Activated T-cell treated with anti-CD3 and anti-CD28 coated beads, Interleukin-2, amount 50 U/mL, for 4 hours (primary cell): ENCODE measurements at places on chromosomes 13 and 19. TPM values are rescaled to one million over a fixed set of nuclear protein-coding genes. Genes with fewer than 3 reads are reported as not detected.

Gene CPB2
- 0.21 TPM for total RNA-seq

Gene GPR18
- 3.9 TPM for total RNA-seq

Gene CLDND2
- total RNA-seq: 3.8 TPM

Gene CD33
- 0.11 TPM for total RNA-seq

DNA sequence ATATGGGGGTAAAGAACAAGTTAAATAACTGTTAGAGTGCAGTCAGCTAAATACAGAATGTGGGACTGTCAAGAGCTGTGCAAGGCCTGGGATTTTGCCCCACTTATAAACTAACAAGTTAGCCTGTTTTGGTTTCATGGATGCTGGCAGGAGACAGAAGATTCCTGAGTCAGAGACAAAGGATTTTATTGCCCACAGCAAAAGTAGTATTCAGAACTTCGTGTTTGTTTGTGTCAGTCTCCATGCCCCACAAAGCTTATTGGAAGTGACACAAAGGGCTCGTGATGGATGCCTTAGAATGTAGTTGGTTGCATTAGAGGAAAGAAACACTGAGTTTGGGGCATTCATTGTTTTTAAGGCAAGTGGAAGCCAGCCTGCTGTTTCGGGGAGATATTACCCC, 22.2 kb upstream of the SPRYD7 start:
- no peak for DNase-seq

DNA sequence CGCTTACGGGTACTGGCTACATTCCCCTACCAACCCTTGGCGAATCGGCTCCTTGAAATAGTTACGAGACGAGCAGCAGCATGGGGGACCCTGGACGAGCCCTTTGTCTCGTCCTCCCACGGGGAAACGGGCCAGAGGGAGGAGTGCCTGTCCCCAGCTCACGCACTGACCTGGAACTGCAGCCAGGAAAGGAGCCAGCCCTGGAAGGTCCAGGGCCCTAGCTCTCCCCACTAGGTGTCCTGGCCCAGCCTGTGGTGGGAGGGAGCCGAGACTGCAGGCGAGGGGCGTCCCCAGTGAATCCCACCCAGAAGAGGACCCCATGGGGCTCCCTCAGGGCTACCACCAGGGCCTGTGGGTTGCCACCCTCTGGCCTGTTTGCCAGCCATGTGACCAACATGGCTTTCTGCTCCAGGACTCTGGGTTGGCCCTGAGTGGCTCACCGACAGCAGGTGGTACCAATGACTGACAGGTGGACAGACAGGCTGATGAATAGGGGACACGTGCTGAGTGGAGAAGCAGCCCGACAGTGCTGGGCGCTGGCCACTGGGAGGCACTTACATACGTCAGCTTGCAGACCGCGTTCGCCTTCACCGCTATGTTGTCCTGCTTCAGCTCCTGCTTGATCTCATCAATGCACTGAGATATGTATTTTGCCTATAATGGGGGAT, 13.2 kb downstream of the AP3D1 start:
- DNase-seq: no peak

- DNase-seq: no peak
Measured at GRCh38 chr13:94864474-94864873, 152.1 kb upstream of the SOX21 start.

- no peak for DNase-seq
Measured at GRCh38 chr13:51068501-51068900, 42.6 kb downstream of the C13orf42 start.

- no peak for DNase-seq
Measured at GRCh38 chr13:85091631-85092234, 707.5 kb downstream of the SLITRK6 start.

DNA sequence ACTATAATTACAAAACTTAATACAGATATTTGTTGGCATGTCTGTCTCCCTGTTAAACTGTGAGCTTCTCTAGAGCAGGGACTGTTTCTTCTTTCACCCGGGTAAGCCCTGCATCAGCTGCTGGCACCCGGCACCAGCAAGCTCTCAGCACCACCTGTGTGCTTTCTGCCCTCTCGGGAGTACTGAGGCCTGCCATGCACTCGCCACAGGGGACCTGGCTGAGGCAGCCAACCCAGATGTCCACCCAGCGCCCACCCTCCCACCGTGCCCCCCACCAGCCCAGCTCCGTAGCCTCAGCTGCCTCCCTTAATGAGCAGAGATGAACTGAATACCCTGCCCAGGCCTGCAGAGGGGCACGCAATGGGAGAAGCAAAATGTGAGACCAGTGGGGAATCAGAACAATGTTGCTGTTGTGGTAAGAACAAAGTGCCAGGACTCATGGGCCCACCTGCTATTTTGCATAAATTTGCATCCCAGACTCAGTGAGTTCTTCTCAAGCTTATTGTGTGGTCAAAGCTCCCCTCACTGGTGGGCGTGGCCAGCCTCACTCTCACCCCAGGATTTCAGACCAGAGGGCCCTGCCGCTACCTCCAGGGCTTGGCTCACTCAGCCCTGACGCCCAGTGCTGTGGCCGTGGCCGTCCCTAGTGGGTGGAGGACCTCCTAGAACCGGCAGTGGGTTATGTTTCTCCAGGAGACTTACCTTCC, 14.6 kb upstream of the SERPINE3 start:
- DNase-seq: no peak
